GM12864 (cell line): ENCODE measurements at places on chromosomes 1 and 21.

GRCh38 chr1:20875198-20875973 lies 88.3 kb upstream of the HP1BP3 start:
- DNase-seq = no peak

DNA sequence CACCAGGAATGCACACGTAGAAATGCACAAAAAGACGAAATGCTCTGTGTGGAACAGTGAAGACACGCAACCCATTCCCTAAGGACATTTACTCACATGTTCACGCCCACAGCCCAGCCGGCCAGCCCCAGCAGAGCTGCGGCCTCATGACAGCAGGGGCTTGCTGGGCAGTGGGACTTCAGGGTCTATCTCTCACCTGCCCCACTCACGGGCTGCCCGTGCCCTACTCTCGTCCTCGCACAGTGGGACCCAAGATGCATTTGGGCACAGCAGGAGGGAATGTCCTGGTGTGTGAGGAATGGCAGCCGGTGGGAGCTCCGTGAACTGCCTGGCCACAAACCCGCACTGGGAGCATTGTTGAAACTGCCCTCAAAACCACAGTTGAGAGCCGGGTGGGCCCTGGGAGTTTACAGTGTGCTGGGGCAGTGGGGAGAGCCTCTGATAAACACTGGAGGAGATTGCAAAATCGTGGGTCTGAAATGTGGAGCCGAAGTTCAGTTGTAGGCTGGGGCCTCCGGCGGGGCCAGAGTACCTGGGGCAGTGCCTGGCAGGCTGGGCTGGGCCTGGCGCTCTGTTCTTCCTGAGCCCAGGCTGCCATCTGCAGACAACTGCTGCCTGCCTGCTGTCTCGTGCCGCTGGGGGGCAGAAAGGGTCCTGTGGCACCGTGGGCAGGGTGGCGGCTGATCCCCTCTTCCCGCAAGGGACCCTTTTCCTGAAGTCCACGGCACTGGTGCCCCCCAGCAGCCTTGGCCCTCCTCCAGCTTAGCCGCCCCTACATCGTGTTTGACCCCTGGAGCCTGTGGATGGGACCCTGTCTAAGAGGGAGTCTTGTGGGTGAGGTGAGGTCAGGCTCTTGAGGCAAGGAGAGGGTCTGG lies 20.7 kb upstream of the POFUT2 start:
- no peak for DNase-seq

GRCh38 chr1:44848456-44849181 lies 5.6 kb upstream of the PTCH2 start:
- no peak for DNase-seq

- DNase-seq = no peak
Observed at GRCh38 chr1:199018471-199019135, 379.8 kb downstream of the PTPRC start.

- no peak for DNase-seq
Observed at GRCh38 chr21:42118901-42119300, 47.8 kb downstream of the UMODL1 start.

DNA sequence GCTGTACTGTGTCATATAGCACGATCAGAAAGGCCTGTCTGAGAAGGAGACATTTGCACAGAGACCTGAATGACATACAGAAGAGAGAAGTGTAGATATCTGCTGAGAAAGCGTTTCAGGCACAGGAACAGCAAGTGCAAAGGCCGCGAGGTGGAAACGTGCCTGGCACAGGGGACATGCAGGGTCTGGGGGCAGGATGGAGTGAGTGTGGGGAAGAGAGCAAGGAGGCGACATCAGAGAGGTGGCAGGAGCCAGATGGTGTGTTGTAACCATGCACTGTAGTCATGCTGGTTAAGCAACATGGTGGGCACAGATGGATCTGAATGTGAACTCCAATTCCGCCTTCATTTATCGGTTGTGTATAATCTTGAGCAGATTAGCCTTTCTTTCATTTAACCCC lies 13.0 kb downstream of the KRTCAP2 start:
- no peak for DNase-seq

- no peak for DNase-seq
Observed at GRCh38 chr1:50508040-50508586, 84.9 kb upstream of the DMRTA2 start.
